ENCODE measurements at places on chromosomes 13 and 19. TPM values are rescaled to one million over a fixed set of nuclear protein-coding genes. Genes with fewer than 3 reads are reported as not detected.
A peak's percentile ranks its signal among the peaks of the same experiment; 100 is the strongest.

DNA sequence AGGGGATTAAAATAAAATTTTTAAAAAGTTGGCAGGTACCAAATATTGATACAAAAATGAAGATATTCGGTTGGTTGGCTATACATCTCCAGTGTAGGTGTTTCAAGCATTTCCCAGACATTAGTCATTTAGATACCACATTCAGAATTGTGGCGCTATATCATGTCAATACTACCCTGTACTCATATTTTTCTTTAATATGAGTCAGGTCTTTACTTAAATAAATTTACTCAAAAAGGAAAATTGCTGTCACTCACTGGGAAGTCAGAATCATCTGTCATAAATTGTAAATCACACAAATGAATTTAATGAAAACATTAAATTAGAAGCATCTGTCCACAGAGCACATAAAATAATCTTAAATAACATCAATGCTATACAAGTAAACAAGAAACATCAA lies 134.2 kb downstream of the TSHZ3 start:
- no peak for DNase-seq

GRCh38 chr13:113357529-113357928 lies 6.4 kb downstream of the GRTP1 start:
- peak; percentile 15 for DNase-seq

- peak; percentile 29 for DNase-seq
These were observed 77.1 kb upstream of the WASF3 start for GRCh38 chr13:26480246-26480855.

GRCh38 chr19:14031719-14032480 lies at the start of gene IL27RA:
Gene IL27RA (plus strand): TSS chr19:14031762. CDS start chr19:14031873, 111 bp downstream.
- peak; percentile 84 for DNase-seq

DNA sequence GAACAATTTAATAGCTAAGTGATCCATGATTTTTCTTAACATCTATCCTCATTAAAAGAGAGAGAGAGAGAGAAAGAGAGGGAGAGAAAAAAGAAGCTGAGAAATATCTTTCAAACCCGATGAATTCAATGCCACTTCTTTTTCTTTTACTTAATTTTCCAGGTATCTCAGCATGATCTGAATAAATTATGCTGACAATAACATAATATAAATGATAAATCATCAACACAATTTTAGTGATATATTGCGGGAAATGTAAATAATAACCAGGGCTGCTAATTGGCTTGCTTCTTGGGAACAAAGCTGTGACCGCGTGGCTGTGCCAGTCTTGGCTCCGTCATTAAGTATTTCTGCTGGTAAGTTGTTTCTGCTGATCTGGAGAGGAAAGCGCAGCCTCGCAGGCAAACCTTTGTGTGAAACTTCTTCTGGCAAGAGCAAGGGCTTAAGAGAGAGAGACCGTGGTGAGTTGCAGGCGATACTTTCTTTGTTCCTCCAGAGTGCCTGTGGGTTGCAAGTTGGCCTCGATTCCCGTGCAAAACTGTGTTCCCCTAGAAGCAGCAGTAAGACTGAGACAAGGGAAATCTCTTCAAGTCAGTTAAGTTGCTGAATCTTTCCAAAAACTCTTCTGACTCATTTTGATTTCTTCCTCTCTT lies 489.1 kb upstream of the TSHZ3 start:
- no peak for DNase-seq

DNA sequence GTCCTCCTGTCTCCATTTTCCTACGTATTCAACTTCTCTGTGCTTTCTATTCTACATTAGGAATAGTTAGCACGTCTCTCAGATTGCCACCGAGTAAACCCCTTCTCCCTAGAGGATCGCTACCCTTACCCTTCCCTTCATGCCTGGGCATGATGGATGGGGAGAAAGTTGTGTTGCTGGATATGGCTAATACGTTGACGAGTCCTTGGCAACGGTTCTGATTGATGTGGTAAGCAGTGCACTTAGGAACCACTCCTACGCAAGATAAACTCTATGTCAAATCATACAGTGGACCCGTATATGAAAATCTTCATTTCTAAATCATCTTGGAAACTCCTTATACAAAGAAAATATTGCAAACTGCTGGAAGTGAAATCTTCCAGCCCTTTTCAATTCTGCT lies 224.5 kb downstream of the EFNB2 start:
- DNase-seq, result no peak

- DNase-seq, result no peak
These were observed 13.9 kb downstream of the POLRMT start for GRCh38 chr19:619286-620002.

- DNase-seq, result no peak
These were observed 2504.6 kb downstream of the PCDH9 start for GRCh38 chr13:64725492-64725891.

- DNase-seq, result no peak
These were observed 122.9 kb upstream of the SPRY2 start for GRCh38 chr13:80463673-80464352.

- no peak for DNase-seq
These were observed 969 bp upstream of the CEACAM5 start for GRCh38 chr19:41707502-41707812.

Gene TTYH1
- total RNA-seq, result 1.4 TPM
